ENCODE measurements at places on chromosomes 2 and 18. TPM values are rescaled to one million over a fixed set of nuclear protein-coding genes. Genes with fewer than 3 reads are reported as not detected.

Gene SERPINB11
- not detected for total RNA-seq

Gene PLCD4
- total RNA-seq = 2.2 TPM

Gene AGXT
- not detected for total RNA-seq

Gene COL6A3
- 2.8 TPM for total RNA-seq

Gene PKDCC
- total RNA-seq = 30.0 TPM

Gene USP14
- 46.0 TPM for total RNA-seq

Gene PRKD3
- 43.2 TPM for total RNA-seq

Gene PTPRN
- total RNA-seq = 30.7 TPM

Gene CCDC85A
- total RNA-seq = 34.4 TPM

Gene TDRD15
- not detected for total RNA-seq

Gene KRTCAP3
- total RNA-seq = not detected

Gene GAREM1
- total RNA-seq = 33.5 TPM

Gene CEBPZOS
- 26.6 TPM for total RNA-seq

Gene GAREM2
- 11.9 TPM for total RNA-seq

Gene POU3F3
- 256 TPM for total RNA-seq

Gene NTSR2
- not detected for total RNA-seq

Gene CAPN14
- total RNA-seq = 4.1 TPM

Gene TUBA4B
- total RNA-seq = not detected

Gene ALKAL2
- total RNA-seq = not detected

Gene IL1F10
- not detected for total RNA-seq

Gene TMEM247
- not detected for total RNA-seq

Gene APOB
- total RNA-seq = 0.94 TPM

Gene EMX1
- 27.9 TPM for total RNA-seq

Gene C2orf66
- total RNA-seq = 1.3 TPM

Gene ANKRD53
- total RNA-seq = 1.9 TPM

Gene FBXO15
- 5.9 TPM for total RNA-seq

Gene EPB41L3
- total RNA-seq = 85.8 TPM

Gene CFC1
- total RNA-seq = not detected

Gene ADGRF3
- total RNA-seq = under 0.01 TPM
